ENCODE measurements at places on chromosomes 6 and 20. TPM values are rescaled to one million over a fixed set of nuclear protein-coding genes. Genes with fewer than 3 reads are reported as not detected.

GABRR1 gene
- not detected for total RNA-seq

DEF6 gene
- total RNA-seq = 194 TPM

OTOR gene
- total RNA-seq = not detected

CFAP206 gene
- not detected for total RNA-seq

AARS2 gene
- 21.1 TPM for total RNA-seq

NTSR1 gene
- total RNA-seq = not detected

SLC29A1 gene
- total RNA-seq = 49.9 TPM

UBD gene
- not detected for total RNA-seq

C6orf136 gene
- total RNA-seq = 32.5 TPM

KCNK15 gene
- not detected for total RNA-seq

NOTCH4 gene
- total RNA-seq = 0.61 TPM

TBC1D22B gene
- total RNA-seq = 17.3 TPM

GRM4 gene
- not detected for total RNA-seq

OR2B6 gene
- total RNA-seq = not detected

TUBB2B gene
- total RNA-seq = not detected

SLA2 gene
- total RNA-seq = 140 TPM

Measured in activated CD8-positive, alpha-beta memory T cell treated with anti-CD3 and anti-CD28 coated beads, Interleukin-2, amount 10 ng/mL, durations not matched to agents 7 days and 5 days (primary cell).